ENCODE measurements at places on chromosomes 4 and X.

DNA sequence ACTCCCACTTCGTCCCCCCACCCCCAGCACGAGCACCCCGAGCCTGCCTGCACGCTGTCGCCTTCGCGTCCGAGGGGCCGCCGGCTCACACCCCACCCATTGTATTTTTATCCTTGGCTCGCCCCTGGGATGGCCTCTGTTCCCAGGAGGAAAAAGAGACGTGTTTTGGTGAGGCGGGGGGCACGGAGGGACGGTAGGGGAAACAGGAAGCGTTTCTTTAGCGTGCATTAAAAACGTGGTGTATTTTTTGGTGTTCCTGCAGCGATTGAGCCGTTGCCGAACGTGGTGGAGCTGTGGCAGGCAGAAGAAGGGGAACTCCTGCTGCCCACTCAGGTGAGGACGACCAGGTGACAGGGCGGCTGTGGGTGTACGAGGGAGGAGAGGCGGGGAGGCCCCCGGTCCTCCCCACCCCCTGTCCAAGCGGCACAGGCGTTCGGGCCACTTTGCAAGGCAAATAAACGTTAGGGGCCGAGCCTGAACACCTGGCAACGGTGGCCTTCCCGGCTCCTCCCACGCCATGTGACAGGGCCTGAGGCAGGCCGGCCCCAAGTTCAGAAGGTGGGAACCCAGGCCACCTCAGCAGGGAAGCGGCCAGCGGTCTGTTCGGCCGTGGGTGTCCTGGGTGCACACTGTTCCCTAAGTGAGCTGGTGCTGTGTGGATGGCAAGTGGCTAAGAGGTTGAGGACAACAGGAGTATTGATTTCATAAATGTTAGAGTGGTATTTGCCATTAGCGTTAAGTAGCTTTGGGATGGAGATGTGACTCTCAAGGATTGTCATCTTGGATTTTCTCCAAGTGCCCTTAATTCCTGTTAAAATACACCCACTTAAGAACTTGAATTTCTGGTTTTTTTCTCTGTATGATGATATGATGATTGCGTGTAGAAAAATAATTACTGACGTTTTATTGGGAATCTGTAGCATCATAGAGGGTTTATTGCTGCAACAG lies 1.1 kb downstream of the TMEM131L start:
- no peak for DNase-seq

GRCh38 chr4:16140879-16141249 lies 57.0 kb upstream of the PROM1 start:
- no peak for DNase-seq

DNA sequence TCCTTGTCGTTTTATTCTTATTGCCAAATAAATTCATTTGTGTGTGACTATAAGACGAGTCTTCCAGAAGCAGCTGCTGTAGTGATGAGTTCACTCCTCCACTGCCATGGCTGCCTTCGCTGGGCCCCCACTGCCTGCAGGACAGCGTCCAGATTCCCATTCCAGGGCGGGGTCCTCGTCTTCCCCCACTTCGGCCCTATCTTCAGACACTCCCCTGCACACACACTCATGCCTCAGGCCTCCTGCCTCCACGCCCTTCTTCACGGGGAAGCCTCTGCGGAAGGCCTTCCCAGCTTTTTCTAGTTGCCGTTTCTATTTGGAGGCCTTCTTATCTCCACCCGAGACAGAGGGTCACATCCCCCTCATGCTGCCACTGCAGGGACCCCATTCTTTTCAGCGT lies 80.4 kb downstream of the SHROOM2 start:
- DNase-seq = no peak

GRCh38 chr4:151882072-151882803 lies 121.4 kb upstream of the GATB start:
- DNase-seq = no peak

GRCh38 chr4:144507311-144508101 lies 138.4 kb upstream of the HHIP start:
- no peak for DNase-seq

- DNase-seq = peak; percentile 11
These were observed 56.9 kb downstream of the SERTM2 start for GRCh38 chrX:111568354-111568753.

DNA sequence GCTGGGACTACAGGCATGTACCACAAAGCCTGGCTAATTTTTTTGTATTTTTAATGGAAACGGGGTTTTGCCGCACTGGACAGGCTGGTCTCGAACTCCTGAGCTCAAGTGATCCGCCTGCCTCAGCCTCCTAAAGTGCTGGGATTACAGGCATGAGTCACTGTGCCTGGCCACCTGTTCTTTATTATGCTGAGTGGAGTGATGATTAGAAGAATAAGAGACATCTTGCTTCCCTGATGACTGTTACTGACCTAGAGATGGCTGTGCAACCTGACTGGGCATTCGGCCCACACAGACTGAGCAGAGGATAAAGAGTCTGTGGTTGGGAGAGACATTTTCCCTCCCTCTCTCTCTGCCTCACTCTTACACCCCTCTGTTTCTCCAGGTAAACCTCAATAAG lies 56.7 kb downstream of the SPINK2 start:
- no peak for DNase-seq

DNA sequence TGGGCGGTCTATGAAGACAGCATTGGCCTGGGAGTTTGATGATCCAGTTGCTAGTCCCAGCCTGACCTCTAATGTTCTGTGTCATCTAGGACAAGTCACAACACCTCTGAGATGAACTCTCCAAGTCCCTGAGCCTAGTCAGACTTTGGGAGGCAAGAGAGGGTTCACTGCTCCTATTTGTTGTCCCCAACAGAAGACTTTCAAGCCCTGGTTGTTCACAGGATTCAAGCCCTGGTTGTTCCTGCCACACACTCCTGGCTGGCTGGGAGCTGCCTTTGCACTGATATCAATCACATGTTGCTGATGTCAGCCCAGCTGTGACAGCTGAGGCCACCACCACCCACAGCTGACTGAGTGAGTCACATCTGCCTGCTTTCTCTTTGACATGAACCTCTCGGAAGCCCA lies 253.2 kb upstream of the RASGEF1B start:
- no peak for DNase-seq

DNA sequence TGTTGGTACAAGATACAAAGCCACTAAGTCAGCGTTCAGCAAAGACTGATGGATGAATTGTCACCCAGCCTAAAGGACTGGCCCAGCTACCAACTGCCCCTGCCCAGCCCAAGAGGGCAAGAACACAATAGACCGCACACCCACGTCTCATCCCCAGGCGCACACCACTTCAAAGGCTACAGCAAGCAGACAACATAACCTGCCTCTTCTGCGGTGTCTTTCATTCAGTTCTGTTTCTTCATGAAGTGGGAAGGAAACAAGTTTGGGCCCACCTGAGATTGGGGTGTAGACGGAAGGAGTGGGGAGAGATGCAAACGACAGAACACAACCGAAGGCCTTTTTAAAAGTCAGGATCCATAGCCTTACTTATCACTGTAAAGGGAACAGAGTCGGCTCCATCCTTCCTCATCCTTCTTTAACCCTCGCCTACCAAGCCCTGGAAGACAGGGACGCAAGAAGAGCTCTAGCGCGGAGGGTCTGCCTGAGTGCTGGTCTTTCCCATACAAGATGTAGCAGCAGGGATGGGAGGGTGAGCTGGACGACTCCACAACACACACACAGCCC lies 691 bp downstream of the SCARB2 start:
- no peak for DNase-seq

- DNase-seq = no peak
These were observed 23.3 kb downstream of the ZNF280C start for GRCh38 chrX:130245441-130245840.

Data from NCI-H460 (cell line).